Mesenteric fat pad (tissue), 1 donor: ENCODE measurements at places on chromosomes 11 and 22. TPM values are rescaled to one million over a fixed set of nuclear protein-coding genes. Genes with fewer than 3 reads are reported as not detected.

Gene KCNJ1
- total RNA-seq = not detected

Gene POLD3
- total RNA-seq = 12.5 TPM

Gene C11orf86
- 0.64 TPM for total RNA-seq

Gene CCDC73
- not detected for total RNA-seq

Gene CTSW
- 1.3 TPM for total RNA-seq

Gene DDI1
- not detected for total RNA-seq

Gene SLC29A2
- total RNA-seq = 5.9 TPM

Gene FOLH1
- total RNA-seq = 0.90 TPM

Gene LRRC4C
- total RNA-seq = 1.5 TPM

Gene UBQLNL
- total RNA-seq = 0.19 TPM

Gene GRK3
- 53.4 TPM for total RNA-seq
